Activated T-helper 1 cell treated with anti-CD3 and anti-CD28 coated beads, Interleukin-2, amount 50 U/mL, for 16 hours (primary cell): ENCODE measurements at places on chromosomes 5 and 9.

DNA sequence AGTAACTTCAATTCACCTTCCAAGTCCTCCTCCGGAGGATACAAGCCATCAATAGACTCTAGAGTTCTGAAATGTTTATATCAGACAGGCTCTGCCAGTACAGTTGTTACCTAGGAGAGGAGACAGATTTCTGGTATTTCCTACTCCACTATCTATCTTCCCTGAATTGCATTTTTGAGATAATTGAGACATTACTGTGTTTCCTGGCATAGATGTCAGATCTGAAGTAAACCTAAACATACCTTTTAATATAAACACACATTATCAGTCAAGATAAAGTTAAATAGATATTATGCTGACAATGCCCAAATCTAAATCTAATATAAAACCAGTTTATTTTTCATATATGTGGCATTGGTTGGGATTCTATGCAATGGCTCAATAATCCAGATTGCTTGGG is 8.2 kb upstream of the TYRP1 start:
- no peak for DNase-seq

DNA sequence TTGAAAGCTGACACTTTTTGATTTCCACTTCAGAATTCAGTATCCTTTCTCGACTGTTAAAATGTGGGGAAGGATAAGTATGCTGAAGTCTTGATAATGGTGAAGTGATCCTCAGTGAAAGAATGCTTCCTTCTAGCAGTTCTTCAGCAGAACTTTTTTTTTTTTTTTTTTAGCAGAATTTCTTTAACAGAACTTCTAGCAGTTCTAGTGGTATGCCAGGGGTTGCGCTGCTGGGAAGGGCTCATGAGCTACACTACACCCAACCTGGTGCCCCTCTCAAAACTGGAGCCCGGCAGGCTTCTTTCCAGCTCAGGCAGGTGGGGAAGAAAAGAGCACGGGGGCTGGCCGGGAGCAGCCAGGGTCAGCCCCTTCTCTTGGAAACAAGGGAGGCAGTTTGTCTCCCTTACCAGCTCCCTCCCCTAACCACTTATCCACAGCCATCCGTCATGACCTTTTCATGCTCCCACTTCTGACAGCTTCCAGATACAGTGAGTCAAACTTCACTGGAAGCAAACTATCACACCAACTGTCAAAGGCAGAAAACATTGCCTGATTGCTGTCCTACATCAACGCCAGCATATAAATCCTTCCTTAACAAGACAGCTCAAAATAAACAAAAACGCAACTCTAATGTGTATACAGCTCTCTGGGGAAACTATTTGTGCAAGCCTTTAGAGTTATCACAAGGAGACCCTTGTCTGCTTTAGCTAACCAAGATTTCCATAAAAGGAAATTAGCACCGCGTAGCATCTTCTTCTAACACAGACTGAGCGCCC is 211.5 kb downstream of the GAPVD1 start:
- DNase-seq, result no peak

GRCh38 chr5:58750036-58750435 is 167.2 kb downstream of the RAB3C start:
- no peak for DNase-seq

- no peak for DNase-seq
Observed at GRCh38 chr5:71529682-71530081, 57.5 kb upstream of the MCCC2 start.

GRCh38 chr9:137096785-137097546 is 10.2 kb downstream of the MAN1B1 start:
- DNase-seq, result no peak

GRCh38 chr9:75083188-75083970 is 4.6 kb downstream of the NMRK1 start:
- no peak for DNase-seq

DNA sequence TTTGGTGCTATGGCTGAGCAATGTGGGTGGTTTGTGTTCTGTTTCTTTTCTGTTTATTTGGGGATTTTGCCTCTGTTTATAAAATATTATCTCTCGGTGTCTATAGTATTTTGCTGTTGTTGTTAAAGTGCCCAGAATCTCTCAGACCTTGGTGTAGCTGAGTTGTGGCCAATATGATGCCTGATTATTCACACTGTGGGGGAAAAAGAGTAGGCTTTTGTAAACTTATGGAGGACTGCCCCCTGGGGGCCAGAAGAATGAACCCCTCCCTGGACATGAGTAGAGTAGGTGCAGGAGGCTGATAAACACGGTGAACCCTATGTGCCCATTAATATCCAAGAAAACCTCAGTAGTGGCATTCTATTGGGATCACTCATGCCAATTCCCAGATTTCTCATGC is 49.0 kb upstream of the DPYSL3 start:
- no peak for DNase-seq

DNA sequence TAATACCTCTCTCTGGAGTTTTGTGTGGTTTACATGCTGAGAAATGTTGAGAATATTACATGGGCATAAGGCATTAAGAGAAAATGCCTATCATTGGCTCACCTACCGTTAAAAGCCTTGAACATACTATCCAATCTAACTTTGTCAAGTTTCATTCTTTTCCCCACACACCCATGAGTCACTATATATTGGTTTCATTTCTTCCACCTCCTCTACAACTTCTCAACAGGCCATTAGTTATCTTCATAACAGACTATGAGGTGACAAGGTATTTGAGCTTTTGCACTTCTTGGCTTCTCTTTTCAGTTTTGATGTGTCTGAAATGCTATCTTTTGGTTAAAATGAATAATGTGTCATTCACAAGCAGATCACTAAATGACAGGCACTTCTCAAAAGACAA is 288.0 kb downstream of the KCNN2 start:
- DNase-seq, result no peak

GRCh38 chr9:94002316-94003140 is 47.4 kb upstream of the BARX1 start:
- no peak for DNase-seq

DNA sequence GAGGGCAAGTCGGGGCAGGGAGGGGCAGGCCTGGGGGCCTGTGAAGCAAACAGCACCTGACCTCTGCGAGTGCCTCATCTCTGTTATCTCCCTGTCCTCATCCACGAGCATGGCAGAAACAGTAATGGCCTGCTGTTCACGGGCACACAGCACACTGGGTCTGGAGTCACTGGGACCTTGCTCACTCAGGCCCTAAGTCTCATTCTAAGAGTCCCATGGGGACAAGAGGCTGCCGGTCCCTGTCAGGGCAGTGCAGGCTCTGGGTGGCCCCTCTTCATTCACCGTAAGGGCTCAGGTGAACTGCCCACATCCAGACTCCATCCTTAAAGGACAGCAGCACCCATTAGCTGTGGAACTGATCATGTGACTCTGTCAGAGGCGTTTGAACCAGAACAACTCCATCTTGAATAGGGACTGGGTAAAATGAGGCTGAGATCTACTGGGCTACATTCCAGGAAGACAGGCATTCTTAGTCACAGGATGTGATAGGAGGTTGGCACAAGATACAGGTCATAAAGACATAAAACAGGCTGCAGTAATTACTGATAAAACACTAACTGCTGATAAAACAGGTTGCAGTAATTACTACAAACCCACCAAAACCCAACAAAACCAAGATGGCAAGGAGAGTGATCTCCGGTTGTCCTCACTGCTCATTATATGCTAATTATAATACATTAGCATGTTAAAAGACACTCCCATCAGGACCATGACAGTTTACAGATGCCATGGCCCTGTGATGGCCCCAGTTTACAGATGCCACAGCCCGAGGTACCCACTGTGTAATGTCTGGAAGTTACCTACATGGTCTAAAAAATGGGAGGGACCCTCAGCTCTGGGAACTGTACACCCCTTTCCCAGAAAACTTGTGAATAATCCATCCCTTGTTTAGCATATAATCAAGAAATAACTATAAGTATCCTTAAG is 28.7 kb downstream of the BICD2 start:
- no peak for DNase-seq

- DNase-seq, result no peak
Observed at GRCh38 chr9:33148367-33149014, 18.6 kb downstream of the B4GALT1 start.

GRCh38 chr5:138833726-138834480 is 41.2 kb downstream of the LRRTM2 start:
- DNase-seq, result no peak

- no peak for DNase-seq
Observed at GRCh38 chr5:69050214-69050613, 43.6 kb upstream of the SLC30A5 start.

- no peak for DNase-seq
Observed at GRCh38 chr9:135801070-135801469, 99.1 kb downstream of the KCNT1 start.

- DNase-seq, result no peak
Observed at GRCh38 chr5:170312666-170313065, 15.1 kb upstream of the LCP2 start.
